ENCODE measurements at places on chromosomes 7 and 10.

DNA sequence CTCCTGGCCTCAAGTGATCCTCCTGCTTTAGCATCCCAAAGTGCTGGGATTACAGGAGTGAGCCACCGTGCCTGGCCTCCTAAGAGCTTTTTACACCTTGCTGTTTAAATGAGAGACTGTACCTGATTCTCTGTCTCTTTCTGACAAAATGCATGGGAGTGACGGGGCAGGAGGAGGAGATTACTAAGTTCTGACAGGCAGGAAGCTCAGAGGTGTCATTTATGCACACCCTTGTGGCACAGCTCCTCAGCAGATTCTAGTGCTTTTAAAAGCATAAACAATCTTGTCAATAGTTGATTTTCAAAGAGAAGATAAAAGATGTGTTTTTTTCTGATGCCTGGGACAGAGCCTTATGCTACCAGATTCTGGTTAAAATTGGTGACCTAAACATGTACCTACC lies 39.7 kb upstream of the STEAP4 start:
- no peak for DNase-seq

DNA sequence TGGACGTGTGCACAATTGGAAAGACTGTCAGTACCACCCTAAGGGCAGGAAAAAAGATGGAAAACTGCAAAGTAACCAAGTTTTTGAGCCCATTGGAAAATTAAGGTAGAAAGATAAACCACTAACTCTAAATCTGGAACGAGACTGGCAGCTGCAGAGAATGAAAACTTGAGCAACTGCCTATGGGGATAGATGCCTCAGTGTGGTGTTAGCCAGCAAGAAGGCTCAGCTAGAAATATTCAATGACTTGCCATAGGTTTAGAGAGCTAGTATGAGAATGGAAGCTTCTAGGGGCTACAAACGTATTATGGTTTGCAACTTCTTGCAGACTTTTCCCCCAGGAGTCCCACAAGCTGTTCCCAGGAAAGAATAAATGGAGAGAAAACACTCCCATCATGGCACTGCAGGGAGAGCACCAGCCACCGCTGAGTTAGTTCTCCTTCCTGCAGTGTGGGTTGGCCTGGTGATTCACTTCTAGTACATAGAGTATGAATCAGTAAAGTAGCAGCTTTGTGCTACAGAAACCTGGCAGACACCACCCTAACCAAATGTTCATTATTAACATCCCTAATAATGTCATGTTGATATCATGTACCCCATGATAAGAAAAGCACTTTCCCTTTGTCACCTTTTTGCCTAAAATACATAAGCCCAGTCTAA lies 372.4 kb upstream of the VWC2 start:
- DNase-seq: no peak

GRCh38 chr10:78688230-78688900 lies 380.4 kb upstream of the ZMIZ1 start:
- DNase-seq: no peak

DNA sequence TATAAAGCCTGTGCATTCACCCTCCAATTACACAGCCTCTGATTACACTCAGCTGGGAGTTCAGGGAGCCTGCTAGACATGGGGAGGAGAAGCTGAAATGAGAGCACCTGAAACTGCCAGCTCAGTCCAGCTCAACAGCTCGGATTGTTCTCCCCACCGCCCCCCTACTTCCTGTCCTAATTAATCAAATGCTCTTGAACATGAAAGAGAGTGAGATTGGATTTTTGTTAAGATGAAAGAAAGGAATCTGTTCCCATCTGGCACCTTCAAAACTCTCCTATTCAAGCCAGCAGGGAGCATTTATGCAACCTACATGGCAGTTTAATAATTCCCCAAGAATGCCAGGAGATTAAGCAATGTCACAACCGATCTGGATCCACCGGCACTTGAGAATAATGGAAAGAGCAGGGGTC lies 98.0 kb downstream of the NPSR1 start:
- DNase-seq: no peak

DNA sequence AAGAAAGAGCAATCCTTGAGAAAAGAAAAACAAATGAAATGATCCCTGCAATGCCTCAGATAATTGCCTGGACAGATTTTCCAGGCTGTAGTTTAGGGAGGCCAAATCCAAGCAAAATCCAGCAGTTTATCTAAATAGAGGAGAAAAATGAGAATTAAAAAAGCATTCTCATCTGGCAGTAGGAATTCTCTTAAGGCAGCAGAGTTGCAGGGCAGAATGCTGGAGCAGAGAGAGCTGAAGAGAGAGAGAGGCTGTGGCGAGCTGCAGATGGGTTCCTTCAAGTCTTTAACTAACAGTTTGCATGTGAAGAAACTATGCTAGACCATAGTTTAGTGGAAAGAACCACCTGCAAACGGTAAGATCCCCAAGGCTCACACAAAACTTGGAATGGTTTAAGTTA lies 6.0 kb upstream of the LIPA start:
- no peak for DNase-seq

- DNase-seq: no peak
Measured at GRCh38 chr7:50792342-50793119, 9.8 kb upstream of the GRB10 start.

DNA sequence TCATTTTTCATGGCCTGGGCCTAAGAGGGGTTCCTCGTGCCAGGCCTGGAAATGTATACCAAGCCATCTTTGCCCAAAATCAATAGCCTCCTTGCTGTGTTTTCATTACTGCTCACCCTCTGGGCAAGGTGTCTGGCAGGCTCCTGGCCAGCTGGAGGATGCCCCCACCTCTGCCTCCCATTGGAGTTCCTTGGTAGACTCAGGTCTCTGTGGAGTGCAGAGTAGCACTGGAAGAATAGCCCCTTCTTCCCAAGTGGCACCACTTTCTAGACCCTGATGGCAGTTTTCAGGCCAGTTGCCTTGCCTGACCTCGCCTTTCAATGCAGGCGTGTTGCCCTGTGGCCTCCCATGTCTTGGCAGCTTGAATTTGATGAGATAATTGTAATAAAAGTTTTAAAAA lies 55.7 kb upstream of the AQP1 start:
- no peak for DNase-seq

DNA sequence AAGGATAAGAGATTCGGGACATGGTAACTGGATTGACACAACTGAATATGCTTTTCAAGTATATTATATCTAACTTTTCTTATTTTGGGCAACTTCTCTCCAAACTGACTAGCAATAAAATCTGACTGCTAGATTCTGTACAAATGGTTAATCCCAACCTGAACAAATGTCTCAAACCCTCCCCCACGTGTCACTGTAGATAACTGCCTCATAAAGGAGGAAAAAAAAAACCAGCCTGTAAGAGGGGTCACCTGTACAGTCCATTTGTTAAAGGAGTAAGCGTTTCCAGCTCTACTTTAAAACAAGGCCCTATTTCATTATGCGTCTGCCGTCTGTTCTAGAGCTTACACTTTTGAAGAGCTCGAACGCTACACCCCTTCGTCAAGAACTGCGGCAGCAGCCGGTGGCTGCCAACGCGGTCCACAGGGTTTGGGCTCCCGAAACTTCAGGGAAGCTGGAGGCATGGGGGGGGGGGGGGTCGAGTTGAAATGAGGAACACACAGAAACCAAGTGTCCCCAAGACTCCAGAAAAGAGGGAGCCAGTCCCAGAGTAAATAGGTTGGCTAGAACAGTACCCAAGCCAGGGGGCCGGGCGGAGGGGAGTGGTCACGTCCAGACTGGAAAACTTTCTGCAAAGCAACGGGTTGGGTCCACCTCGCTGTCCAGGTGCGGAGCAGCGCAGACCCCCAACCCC lies 492 bp downstream of the COG5 start:
- DNase-seq: no peak

GRCh38 chr7:102925976-102926782 lies 13.4 kb downstream of the LRRC17 start:
- DNase-seq: no peak

- no peak for DNase-seq
Measured at GRCh38 chr10:102564209-102564834, 60.5 kb downstream of the SUFU start.

GRCh38 chr7:121313793-121314676 lies 14.8 kb upstream of the WNT16 start:
- no peak for DNase-seq

DNA sequence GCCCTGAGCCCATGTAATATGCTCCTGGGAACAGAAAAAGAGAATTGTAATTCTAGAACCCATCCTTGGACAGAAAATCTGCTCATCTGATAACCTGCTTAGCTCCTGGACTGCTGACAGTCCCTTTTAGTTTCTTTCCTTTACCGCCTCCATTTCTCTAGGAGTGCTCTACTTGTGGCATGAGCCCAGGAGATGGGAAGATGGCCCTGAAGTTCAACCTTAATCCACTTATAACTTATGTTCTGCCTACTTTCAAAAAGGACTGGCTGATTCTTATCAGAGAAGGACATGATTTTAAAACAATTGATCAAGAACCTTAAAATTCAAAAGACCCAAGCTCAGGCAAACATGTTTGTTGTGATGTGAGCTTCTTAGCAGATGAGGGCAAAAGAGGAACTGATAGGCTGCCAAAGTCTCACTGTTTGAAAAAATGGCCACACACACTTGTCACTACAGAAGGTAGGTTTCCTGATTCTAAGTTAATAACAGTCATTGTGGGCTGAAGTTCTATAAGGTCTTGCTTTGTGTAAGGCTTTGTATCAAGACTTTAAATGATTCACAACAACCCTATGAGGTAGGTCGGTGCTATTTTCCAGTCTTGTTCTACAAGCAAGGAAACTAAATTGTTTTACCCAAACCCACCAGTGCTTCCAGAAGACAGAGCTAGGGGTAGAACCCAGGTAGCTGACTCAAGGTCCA lies 94.3 kb upstream of the AFAP1L2 start:
- no peak for DNase-seq

GRCh38 chr10:99522470-99523250 lies 10.1 kb upstream of the NKX2-3 start:
- DNase-seq: no peak

DNA sequence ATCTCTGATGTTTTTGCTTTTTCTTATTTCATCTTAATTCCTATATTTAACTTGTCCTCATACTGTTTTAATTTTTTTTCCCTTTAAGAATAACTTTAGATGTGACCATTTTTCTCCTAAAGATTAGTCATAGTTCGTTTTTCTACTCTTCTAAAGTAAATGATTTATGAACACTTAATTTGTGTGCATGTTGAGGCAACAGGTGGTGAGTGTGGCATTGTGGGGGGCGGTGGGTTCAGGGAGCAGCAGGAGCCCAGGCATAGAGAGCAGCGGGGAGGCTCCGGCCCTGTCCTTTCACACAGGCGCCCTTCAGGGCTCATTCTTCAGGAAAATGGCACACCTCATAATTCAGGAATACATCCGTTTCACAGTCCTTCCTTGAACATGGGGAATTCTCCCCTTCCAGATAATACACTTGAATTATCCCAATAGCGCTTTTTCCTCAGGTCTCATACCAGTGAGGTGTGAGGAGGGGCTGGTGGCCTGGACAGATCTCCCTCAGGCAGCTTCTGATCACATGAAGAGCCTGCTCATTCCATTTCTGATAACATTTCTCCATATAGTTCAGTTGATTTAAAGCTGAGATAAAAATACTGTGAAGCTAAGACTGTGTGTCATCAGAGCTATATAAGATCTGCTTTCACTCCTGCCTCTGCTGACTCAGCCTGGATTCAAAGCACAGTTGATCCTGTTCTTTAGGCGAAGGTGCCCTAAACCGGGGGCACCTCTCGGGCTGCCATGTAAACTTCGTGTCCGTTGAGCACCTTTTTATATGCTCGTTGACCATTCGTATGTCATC lies 40.2 kb downstream of the CUL1 start:
- DNase-seq: no peak

- DNase-seq: no peak
Measured at GRCh38 chr7:37419496-37419895, 29.2 kb downstream of the ELMO1 start.

- no peak for DNase-seq
Measured at GRCh38 chr7:134891696-134892678, 94.3 kb upstream of the AGBL3 start.

DNA sequence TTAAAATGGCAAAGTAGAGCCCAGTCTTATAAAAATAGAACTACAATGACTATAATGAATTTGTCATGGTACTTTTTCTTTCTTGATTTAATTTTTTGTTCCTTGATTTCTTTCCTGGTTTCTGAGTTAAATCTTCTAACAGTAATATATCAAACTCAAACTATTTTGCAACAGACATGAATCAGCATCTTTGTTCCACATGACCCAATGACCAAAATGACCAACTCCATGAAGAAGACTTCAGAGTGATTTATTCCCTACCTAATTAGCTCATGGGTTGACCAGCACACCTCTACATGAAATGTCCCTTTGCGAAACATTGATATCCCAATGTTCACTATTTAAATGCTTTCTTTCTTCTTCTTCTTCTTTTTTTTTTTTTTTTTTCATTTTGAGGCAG lies 30.9 kb downstream of the NMT2 start:
- DNase-seq: no peak

GRCh38 chr10:43420369-43421200 lies 11.6 kb upstream of the HNRNPF start:
- DNase-seq: peak; percentile 81

GRCh38 chr10:115710136-115710535 lies 562.9 kb downstream of the GFRA1 start:
- no peak for DNase-seq

- no peak for DNase-seq
Measured at GRCh38 chr7:149423449-149424110, 37.3 kb downstream of the ZNF777 start.

DNA sequence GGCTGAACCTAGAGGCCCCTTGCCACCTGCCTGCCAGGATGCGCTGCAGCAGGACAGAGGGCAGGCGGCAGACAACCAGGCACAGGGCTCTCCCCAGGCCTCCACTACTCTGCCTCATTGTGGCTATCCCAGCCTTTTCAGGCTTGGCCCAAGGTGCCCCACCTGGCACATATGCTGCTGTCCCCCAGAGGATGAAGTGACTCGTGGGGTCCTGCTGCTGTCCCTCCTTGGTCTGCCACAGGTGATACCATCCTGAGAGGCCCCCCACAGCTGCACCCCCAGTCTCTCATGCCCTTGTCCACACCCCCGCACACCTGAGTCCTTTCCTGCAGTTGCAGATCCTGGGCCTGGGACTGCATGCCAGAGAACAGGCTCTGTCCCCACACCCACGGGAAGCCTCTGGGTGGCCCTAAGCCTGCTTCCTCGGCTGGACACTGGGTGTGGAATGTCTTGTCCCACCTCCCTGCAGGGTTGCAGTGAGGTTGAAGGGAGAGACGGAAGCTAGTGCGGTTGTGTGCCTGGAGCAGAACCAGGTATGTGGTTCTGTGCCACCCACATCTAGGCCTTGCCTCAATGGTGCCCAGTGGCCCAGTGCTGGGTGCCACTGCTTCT lies 55.3 kb downstream of the RASGEF1A start:
- no peak for DNase-seq
